Smooth muscle cell of trachea (primary cell): ENCODE measurements at places on chromosomes 2 and 18. TPM values are rescaled to one million over a fixed set of nuclear protein-coding genes. Genes with fewer than 3 reads are reported as not detected.

CHRNG gene
- total RNA-seq: not detected in 2 replicates

SLC14A1 gene
- 62.7 and 81.0 TPM in 2 replicates for total RNA-seq

ANKRD29 gene
- total RNA-seq: 8.6 and 15.5 TPM in 2 replicates

HK2 gene
- 19.1 and 46.8 TPM in 2 replicates for total RNA-seq

SFXN5 gene
- total RNA-seq: 12.7 and 14.0 TPM in 2 replicates

COLEC12 gene
- 122 and 177 TPM in 2 replicates for total RNA-seq

TANC1 gene
- total RNA-seq: 23.0 and 26.8 TPM in 2 replicates

MALL gene
- total RNA-seq: 39.9 and 41.2 TPM in 2 replicates

FAM124B gene
- total RNA-seq: 0.44 TPM in 1 of 2 replicates, not detected in the other

NXPH2 gene
- total RNA-seq: not detected in 2 replicates

FBXO41 gene
- 1.9 and 3.1 TPM in 2 replicates for total RNA-seq

IGFBP5 gene
- total RNA-seq: 474 and 2,317 TPM in 2 replicates

RAB17 gene
- 0.83 TPM in 1 of 2 replicates, not detected in the other for total RNA-seq

PFN4 gene
- total RNA-seq: 0.44 and 0.83 TPM in 2 replicates

CYS1 gene
- total RNA-seq: 2.0 and 7.3 TPM in 2 replicates

ALKAL2 gene
- not detected in 2 replicates for total RNA-seq

UGT1A1 gene
- not detected in 2 replicates for total RNA-seq

TUBA4B gene
- 0.17 TPM in 1 of 2 replicates, not detected in the other for total RNA-seq

IHH gene
- total RNA-seq: under 0.01 TPM in 1 of 2 replicates, not detected in the other

CRYGC gene
- total RNA-seq: not detected in 2 replicates

GPR45 gene
- not detected in 2 replicates for total RNA-seq

RAD51AP2 gene
- not detected in 2 replicates for total RNA-seq

SRBD1 gene
- 13.6 and 27.9 TPM in 2 replicates for total RNA-seq

FNDC4 gene
- total RNA-seq: 21.7 and 34.7 TPM in 2 replicates

DSG2 gene
- 0.33 and 0.73 TPM in 2 replicates for total RNA-seq

ESPNL gene
- 2.3 and 9.8 TPM in 2 replicates for total RNA-seq

BABAM2 gene
- 23.0 and 29.4 TPM in 2 replicates for total RNA-seq

NR4A2 gene
- 0.15 and 0.33 TPM in 2 replicates for total RNA-seq

TUBB8B gene
- total RNA-seq: not detected in 2 replicates

ZEB2 gene
- 72.1 and 79.4 TPM in 2 replicates for total RNA-seq
